ENCODE measurements at places on chromosomes 4 and X.

GRCh38 chr4:139144911-139145551 lies 32.0 kb downstream of the ELF2 start:
- DNase-seq, result peak; percentile 52

DNA sequence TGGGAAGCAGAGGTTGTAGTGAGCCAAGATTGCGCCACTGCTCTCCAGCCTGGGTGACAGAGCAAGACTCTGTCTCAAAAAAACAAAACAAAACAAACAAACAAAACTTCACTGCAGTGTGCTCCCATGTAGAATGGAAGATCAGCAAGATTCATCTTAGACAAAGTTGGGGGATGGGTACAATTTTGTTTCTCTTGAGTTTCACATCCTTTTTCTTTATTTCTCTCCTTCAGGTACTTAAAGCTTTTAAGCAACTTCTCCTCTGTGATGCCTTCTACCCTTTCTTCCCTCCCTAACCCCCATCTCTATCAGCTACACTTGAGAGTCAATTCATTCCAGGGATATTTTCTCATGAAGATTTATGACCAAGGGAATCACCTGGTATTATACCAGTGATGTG lies 15.5 kb upstream of the RBBP7 start:
- no peak for DNase-seq

GRCh38 chrX:47221756-47222155 lies 3.3 kb downstream of the CDK16 start:
- no peak for DNase-seq

- DNase-seq, result no peak
Observed at GRCh38 chrX:31993637-31994036, 921.8 kb upstream of the FTHL17 start.

GRCh38 chr4:4711902-4712301 lies 147.6 kb upstream of the MSX1 start:
- no peak for DNase-seq

DNA sequence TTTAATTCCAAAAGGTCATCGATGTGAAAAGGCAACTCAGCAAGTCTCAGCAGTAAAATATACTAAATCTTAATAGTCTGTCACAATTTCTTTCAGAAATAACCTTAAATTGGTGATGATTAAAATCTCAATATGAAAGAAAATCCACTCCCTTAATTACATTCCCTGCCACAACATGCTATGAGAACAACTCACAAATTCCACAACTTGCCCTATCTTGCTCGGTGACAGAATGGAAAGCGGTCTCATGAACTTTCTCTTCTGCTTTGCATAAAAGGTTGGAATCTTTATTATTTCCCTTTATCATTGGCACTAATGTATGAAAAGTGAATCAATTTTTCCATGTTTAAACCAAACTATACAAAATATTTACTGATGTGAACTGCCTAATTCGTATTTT lies 380.8 kb downstream of the TMA16 start:
- no peak for DNase-seq

- no peak for DNase-seq
Observed at GRCh38 chr4:19195696-19196095, 1056.0 kb upstream of the SLIT2 start.

DNA sequence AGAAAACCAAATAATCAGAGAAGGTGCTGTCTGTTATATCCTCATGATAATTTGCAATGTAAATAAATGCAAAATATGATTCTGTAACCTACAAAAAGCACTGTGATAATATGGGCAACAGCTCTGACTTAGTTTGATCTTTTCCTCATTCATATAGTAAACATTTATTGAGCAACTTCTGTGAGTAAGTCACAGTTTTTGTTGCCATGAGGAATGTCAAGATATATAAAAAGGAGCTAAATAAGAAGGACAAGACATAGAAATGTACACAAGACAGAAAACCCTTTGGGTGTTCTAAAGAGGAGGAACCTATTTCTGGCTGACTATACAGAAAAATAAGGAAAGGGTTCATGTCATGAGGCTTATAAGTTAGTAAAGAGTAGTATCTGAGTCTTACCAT lies 44.3 kb downstream of the ARSJ start:
- DNase-seq, result no peak

GRCh38 chr4:37430718-37431416 lies 186.3 kb downstream of the NWD2 start:
- DNase-seq, result no peak

DNA sequence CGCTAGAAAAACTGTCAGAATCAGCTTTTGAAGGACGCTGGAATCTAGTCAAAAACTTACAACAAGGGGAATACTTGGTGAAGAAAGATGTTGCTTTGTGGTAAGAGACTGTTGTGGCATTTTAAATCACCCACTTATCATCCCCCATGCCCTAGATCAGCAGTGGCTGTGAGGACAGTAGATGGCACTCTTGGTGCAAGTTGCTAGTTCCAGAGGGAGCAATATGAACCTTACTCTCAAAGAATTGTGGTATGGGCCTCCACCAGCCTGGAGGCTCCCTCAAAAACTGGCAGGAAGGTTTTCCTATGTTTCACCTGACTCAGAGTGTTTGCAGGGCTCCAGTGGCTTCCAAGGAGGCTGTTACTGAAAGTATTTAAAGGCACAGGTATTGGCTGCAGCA lies 37.7 kb upstream of the SLC16A2 start:
- DNase-seq, result peak; percentile 4

- DNase-seq, result peak; percentile 28
Observed at GRCh38 chrX:54357414-54358377, at the start of gene WNK3. WNK3 (minus strand) TSS chrX:54358046.

DNA sequence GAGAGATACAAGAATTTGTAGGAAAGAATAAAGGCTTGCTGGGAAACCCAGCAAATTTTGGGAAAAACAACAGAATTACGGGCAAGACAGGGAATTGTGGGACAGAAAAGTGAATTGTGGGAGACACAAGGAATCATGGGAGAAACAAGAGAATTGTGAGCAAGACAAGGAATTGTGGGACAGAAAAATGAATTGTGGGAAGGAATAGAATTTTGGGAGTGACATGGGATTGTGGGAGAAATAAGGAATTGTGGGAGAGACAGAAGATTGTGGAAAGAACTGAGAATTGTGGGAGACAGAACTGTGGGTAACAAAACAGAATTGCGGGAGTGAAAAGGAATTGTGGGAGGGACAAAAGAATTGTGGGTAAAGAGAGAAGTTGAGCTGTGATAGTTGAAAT lies 1.2 kb upstream of the HCCS start:
- DNase-seq, result no peak

DNA sequence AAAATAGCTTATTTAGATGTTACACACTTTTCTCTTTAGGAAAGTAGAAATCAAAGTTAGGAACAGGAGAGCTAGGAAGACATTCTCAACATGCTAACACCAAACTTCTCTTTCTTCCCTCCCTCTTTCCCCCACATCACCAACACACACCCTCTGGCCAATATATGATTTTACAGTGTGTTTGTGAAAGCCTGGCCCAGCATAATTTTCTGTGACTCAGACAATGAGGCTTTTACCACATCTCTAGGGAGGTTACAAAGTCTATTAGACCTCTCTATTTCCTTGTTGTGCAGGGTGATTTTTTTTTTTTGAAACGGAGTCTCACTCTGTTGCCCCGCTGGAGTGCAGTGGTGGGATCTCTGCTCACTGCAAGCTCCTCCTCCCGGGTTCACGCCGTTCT lies 189.9 kb downstream of the AASDH start:
- DNase-seq, result peak; percentile 50

DNA sequence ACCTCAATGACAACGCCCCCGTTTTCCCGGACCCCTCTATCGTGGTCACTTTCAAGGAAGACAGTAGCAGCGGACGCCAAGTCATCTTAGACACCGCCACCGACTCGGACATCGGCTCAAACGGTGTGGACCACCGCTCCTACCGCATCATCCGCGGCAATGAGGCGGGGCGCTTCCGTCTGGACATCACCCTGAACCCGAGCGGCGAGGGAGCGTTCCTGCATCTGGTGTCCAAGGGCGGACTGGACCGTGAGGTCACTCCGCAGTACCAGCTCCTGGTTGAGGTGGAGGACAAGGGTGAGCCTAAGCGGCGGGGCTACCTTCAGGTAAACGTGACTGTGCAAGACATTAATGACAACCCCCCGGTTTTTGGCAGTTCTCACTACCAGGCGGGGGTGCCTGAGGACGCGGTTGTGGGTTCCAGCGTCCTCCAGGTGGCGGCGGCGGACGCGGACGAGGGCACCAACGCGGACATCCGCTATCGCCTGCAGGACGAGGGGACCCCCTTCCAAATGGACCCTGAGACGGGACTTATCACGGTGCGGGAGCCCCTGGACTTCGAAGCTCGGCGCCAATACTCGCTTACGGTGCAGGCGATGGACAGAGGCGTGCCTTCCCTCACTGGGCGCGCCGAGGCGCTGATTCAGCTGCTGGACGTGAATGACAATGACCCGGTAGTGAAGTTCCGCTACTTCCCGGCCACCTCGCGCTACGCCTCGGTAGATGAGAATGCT lies 2.2 kb downstream of the FAT4 start:
- no peak for DNase-seq

DNA sequence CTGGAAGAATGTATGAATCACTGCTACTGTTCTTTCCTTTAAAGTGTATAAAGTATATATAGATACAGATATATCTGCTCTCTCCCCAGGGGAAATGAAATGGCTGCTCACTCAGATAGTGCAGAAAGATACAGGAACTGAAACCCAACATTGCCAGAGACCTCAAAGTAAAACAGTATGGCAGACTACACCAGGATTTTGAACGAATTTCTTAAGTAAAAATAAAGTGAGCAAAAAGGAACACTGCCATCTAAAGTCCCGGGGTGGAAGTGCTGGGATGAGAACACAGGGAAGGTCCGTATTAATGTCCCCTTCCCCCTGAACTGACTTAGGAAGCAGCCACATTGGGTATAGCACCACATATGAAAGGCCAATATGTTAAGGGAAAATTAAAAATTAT lies 93.4 kb downstream of the TMA16 start:
- no peak for DNase-seq

DNA sequence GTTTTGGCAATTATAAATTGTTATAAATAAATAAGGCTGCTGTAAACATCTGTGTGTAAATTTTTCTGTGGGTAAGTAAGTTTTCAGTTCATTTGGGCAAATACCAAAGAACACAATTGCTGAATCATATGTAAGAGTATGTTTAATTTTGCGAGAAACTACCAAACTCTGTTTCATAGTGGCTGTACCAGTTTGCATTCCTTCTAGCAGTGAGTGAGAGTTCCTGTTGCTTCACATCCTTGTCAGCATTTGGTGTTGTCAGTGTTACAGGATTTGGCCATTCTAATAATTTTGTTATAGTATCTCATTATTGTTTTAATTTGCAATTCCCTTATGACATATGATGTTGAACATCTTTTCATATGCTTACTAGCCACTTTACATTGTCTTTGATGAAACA lies 48.4 kb downstream of the ARFIP1 start:
- DNase-seq, result no peak

- DNase-seq, result no peak
Observed at GRCh38 chrX:132017431-132018185, 5.5 kb upstream of the STK26 start.

- no peak for DNase-seq
Observed at GRCh38 chrX:42050345-42050744, 127.0 kb upstream of the CASK start.

- no peak for DNase-seq
Observed at GRCh38 chr4:112735474-112735951, 98.6 kb downstream of the LARP7 start.

DNA sequence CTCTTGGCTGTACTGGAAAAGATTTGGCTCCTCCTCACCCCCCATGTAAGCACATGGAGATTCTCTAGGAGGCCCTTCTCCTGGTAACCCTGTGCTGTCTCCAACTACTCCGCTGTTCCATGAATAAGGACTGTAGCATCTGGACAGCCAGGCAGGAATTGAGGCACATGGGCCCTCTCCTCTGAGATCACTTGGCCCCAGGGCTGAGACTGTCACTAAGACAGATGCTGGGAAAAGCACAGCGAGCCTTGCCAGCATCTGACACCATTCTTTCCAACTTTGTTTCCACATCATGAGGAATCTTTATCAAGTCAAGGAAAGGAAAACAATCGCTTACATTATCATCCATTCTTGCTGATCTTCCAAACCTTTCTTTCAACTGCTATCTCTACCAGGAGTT lies 222.6 kb upstream of the INTU start:
- DNase-seq, result no peak

DNA sequence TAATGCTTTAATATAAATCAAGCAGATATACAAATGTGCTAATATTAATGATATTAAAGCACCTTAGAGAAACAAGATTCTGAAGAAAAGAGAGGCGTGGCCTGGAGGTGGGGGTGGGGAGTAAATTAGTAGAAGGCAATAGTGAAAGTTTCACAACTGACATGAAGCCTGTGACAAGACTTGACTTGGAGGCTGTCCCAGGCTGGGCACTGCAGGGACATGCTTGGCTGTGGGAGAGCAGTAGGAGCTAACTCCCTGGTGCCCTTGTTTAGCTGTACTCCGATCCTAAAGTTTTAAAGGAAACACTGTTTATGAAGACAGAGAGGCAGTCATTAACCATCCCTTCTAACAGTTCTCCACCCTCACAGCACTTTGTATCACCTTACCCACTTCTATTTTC lies 239.0 kb upstream of the MAB21L2 start:
- no peak for DNase-seq

- DNase-seq, result peak; percentile 1
Observed at GRCh38 chrX:70481471-70482270, 37.0 kb downstream of the DLG3 start.

DNA sequence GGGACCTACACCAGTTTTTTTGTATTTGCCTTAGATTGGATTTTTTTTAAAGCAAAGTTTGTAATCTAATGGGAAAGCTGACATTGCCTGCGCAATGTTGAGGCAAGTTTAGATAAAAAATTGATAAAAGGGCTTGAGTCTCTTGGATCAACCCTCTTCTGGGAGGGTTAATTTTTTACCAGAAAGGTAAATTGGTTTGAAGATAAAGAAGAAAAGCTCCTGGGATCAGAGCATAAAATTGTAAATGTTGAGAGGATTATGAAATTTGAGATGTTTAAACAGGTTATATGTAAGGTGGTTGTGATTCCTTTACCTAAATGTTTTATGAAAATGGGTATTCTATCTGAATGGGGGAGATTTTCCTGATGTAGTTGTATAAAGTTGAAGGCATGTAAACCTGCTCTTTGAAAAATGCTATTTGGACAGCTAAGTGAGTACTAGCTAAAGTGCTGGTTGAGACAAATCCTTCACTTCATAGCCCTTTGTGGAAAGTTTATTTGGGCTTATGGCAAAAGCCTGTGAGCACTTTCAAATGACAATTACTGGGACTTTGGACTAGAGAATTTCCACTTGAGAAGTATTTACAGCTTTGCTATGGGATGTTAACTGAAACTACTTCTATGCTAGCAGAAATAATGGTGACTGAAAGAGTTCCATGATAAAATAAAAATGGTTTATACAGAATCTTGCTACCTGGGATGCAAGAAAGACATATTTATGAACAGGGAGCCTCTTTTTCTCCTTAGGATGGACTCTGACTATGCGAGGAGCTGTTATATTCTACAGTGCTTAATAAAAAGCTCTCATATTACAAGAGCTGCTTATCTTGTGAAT lies 56.2 kb downstream of the UGT2B10 start:
- DNase-seq, result no peak

DNA sequence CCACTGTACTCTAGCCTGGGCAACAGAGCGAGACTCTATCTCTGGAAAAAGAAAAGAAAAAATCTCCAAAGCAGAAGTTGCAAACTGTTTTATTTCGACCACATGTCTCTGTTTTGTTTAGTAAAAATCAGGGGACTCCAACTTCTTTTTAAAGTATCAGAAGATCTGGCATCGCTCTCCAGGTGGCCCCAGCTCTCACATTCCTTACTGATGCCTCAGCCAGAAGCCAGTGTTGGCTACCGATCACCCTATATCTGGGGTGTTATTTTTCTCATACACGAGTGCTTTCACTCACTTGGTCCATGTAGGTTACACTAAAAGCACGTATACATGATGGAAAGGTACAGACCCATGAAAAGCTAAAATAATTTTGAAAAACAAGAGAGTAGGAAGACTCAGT lies 8.3 kb downstream of the MPP1 start:
- no peak for DNase-seq
